ENCODE measurements at places on chromosomes 6 and 20. TPM values are rescaled to one million over a fixed set of nuclear protein-coding genes. Genes with fewer than 3 reads are reported as not detected.

DNA sequence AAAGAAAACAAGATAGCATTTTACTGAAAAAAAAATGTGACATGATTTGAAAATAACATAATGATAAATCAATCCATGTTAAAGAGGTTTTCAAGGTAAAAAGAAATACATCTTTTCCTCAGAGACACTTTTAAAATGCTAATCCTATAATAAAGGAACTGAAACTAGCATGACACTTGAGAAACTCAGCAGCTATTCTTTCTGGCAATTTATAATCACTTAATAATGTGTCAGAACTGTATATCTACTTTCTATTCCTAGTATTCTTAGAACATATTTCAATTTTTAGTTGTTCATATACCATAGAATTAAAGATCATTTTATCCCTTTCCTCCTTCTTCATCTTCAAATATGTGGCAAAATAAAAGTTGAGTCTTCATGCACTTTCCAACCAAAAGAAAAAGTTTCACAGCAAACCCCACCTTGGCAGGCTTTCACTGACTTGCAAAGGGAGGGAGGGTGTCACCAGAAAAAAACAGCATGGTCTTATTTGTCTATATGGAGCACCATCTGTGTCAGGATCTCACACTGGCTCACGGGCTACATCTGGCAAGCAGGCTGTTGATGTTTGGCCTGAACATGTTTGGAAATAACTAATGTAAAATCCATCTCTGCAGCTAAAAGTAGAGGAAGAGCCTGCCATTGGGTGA lies 48.5 kb downstream of the FHL5 start:
- no peaks in the 10 kb centered on the region for H3K27me3 ChIP-seq
- no peak overlapping the region for H3K27ac ChIP-seq
- no peaks in the 10 kb centered on the region for H3K4me1 ChIP-seq
- H3K4me3 ChIP-seq = no peak overlapping the region
- no peak for DNase-seq

DNA sequence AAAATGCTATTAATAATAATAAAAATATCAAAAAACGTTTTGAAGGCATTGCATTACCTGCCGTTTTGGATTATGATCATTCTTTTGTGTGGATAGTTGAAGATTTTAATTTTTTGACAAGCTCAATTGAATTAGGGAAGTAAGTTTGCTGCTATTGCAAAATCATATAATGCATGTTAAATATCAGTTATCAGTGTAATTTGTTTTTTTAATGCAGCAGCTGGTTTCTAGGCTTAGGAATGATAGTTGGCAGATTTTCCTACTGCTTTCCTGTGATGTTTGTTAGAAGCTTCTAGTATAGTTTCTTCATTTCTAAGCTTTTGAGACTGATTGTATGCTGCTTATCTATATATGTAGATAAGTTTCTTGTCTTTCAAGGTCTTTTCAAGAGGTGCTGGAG lies 99.0 kb downstream of the JARID2 start:
- no peaks in the 10 kb centered on the region for H3K36me3 ChIP-seq
- H3K4me1 ChIP-seq = peaks cover 7% of the 10 kb centered on the region
- no peak overlapping the region for H3K27ac ChIP-seq
- DNase-seq = no peak
- no peaks in the 10 kb centered on the region for H3K27me3 ChIP-seq

The TBX18 gene
- 12.2 TPM for total RNA-seq

The RIPK1 gene
- 23.4 TPM for total RNA-seq

The CST2 gene
- total RNA-seq = 1.7 TPM

DNA sequence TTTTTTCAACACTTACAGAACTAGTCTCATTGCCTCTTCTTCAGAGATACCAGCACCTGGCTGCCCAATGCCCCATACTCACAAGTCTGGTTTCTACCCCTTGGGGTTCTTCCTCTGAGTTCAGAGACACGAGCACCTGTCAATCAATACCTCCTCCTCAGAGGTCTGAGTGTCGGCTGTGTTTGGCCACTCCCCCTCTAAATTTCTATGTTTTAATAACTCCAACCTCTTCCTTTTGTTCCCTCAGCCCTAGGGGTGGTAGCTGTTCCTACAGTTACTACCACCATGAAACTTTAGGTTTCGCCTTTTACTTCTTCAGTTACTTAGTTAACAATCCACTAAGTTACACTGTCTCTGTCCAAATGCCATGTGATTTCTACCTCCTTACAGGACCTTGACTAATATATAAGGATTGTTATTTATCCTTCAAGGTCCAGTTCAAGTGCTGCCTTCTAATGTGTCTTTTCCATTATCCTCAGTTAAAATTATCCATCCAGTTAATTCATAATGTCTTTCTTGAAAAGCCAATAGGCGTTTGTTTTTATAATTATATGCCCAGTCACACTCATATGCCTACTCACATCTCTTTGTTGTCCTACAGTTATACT lies 14.6 kb upstream of the PHF20 start:
- H3K4me1 ChIP-seq = no peaks in the 10 kb centered on the region
- peak overlapping the region; percentile 1 for H3K27ac ChIP-seq
- H3K4me3 ChIP-seq = no peak overlapping the region
- DNase-seq = no peak
- H3K27me3 ChIP-seq = no peaks in the 10 kb centered on the region
- H3K36me3 ChIP-seq = no peaks in the 10 kb centered on the region

GRCh38 chr20:48721324-48722001 lies 106.3 kb downstream of the PREX1 start:
- H3K36me3 ChIP-seq = no peaks in the 10 kb centered on the region
- no peak for DNase-seq
- H3K4me3 ChIP-seq = no peak overlapping the region
- H3K27me3 ChIP-seq = no peaks in the 10 kb centered on the region
- H3K27ac ChIP-seq = no peak overlapping the region

The FAM209A gene
- 0.32 TPM for total RNA-seq

- no peaks in the 10 kb centered on the region for H3K36me3 ChIP-seq
- no peak for DNase-seq
- no peak overlapping the region for H3K27ac ChIP-seq
- no peaks in the 10 kb centered on the region for H3K27me3 ChIP-seq
Observed at GRCh38 chr20:62021793-62022385, 43.8 kb downstream of the TAF4 start.

- H3K36me3 ChIP-seq = no peaks in the 10 kb centered on the region
- no peaks in the 10 kb centered on the region for H3K4me1 ChIP-seq
- peak overlapping the region; percentile 75 for H3K4me3 ChIP-seq
- H3K27me3 ChIP-seq = no peaks in the 10 kb centered on the region
Observed at GRCh38 chr6:27019651-27020552, 227.6 kb upstream of the PRSS16 start.

The ASIP gene
- not detected for total RNA-seq

DNA sequence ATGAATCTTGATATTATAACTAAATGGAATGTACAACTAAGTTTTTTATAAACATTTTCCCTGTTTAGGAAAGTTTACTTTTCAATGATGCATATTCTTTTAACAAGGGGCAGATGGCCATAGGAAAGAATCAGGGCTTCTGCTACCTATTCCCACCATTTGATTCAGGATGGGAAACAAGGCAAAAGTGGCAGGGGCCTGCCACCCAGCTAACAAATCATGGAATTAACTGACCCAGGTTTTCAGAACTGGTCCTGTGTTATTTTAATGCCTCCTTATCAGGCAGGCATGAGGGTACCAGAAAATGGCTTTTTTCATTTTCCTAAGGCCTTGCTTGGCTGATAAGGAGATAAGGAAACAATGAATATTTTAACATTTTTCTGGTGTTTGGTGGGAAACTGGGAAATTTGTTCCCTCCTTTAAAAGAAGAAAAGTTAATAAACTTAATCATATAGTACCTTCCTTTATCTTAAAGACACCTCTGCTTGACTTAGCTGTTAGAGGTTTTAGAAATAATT lies 6.7 kb downstream of the POU3F2 start:
- peaks cover 55% of the 10 kb centered on the region for H3K27me3 ChIP-seq
- no peak overlapping the region for H3K27ac ChIP-seq
- H3K4me1 ChIP-seq = peaks cover 7% of the 10 kb centered on the region
- DNase-seq = no peak
- no peak overlapping the region for H3K4me3 ChIP-seq
- no peaks in the 10 kb centered on the region for H3K36me3 ChIP-seq

GRCh38 chr6:138509371-138509770 lies 10.1 kb upstream of the NHSL1 start:
- H3K4me3 ChIP-seq = no peak overlapping the region
- DNase-seq = no peak
- no peaks in the 10 kb centered on the region for H3K36me3 ChIP-seq
- no peaks in the 10 kb centered on the region for H3K27me3 ChIP-seq

The BHLHE23 gene
- total RNA-seq = not detected

GRCh38 chr6:150302520-150303176 lies 66.2 kb upstream of the IYD start:
- no peak for DNase-seq
- H3K36me3 ChIP-seq = no peaks in the 10 kb centered on the region
- peaks cover 11% of the 10 kb centered on the region for H3K4me1 ChIP-seq
- H3K27ac ChIP-seq = no peak overlapping the region

DNA sequence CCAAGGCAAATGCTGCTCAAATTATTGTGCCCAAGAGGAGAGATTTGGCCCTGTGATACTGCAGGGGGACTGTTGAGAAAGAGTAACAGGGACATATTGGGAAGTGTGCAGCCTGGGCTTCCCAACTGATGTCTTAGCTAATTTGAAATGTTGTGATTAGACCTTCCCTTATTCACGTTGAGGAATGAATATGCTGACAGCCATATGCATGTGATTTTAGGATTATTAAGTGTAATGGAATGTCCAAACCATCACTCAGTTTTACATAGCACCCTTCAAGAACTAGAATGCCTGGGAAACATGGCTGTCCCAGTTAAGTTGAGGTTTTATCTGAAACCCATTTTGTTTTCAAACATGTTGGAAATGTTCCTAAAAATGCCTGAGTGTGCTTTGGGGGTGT lies 81.4 kb downstream of the CARMIL1 start:
- DNase-seq = peak; percentile 89
- no peak overlapping the region for H3K27ac ChIP-seq
- peaks cover 16% of the 10 kb centered on the region for H3K4me1 ChIP-seq
- H3K4me3 ChIP-seq = no peak overlapping the region
- no peaks in the 10 kb centered on the region for H3K27me3 ChIP-seq

The PNPLA1 gene
- total RNA-seq = not detected

The ADGRB3 gene
- 0.87 TPM for total RNA-seq

DNA sequence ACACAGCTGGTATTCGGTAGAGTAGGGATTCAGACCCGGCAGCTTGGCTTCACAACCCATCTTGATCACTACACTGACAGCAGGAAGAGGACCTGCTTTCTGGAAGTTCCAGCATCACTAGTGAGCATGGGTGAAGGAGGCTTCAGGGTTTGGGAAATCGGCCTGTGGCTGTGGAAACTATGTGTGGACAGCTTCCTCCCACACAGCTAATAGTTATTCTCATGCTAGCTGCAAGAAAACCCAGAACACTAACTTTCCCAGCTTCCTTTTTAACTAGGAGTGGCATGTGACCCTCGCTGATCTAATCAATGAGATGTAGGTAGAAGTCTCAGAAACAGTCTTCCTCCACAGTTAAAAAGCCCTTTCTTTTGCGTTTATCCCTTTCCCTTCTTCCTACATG lies 36.3 kb upstream of the SIRPA start:
- DNase-seq = peak; percentile 53
- peaks cover 4% of the 10 kb centered on the region for H3K27me3 ChIP-seq
- H3K27ac ChIP-seq = no peak overlapping the region
- no peaks in the 10 kb centered on the region for H3K36me3 ChIP-seq

GRCh38 chr20:1627200-1627550 lies 7.4 kb upstream of the SIRPB1 start:
- H3K27me3 ChIP-seq = no peaks in the 10 kb centered on the region
- H3K36me3 ChIP-seq = no peaks in the 10 kb centered on the region
- H3K4me1 ChIP-seq = no peaks in the 10 kb centered on the region
- no peak for DNase-seq
- no peak overlapping the region for H3K4me3 ChIP-seq
- H3K27ac ChIP-seq = no peak overlapping the region

The TRIM31 gene
- total RNA-seq = not detected

DNA sequence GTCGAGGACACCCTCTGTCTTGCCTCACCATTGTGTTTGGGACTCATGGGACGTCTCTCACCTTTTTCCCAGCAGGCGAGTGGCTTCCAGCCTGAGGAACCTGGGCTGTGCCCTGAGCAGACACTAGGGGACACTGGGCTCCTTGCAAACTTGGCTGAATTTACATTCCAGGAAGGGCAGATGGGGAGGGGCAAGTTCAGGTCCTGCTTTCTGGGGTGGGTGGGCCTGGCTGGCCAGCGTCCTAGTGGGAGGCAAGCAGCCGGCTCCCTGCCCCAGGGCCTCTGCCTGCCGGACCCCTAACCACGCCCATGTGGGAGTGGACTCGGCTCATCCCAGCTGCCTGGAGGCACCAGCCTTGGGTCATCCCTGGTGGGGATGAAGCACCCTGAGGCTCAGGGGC lies 48.2 kb upstream of the MLN start:
- H3K36me3 ChIP-seq = no peaks in the 10 kb centered on the region
- no peaks in the 10 kb centered on the region for H3K4me1 ChIP-seq
- no peak for DNase-seq
- peaks cover 7% of the 10 kb centered on the region for H3K27me3 ChIP-seq

The PEX6 gene
- total RNA-seq = 27.1 TPM

The GNAS-AS1 gene
- 2.8 TPM for total RNA-seq

GRCh38 chr6:12596731-12597130 lies 119.8 kb upstream of the PHACTR1 start:
- no peaks in the 10 kb centered on the region for H3K4me1 ChIP-seq
- H3K27me3 ChIP-seq = no peaks in the 10 kb centered on the region
- H3K36me3 ChIP-seq = no peaks in the 10 kb centered on the region
- H3K27ac ChIP-seq = no peak overlapping the region

GRCh38 chr20:57787151-57787989 lies 77.6 kb upstream of the PMEPA1 start:
- no peak overlapping the region for H3K27ac ChIP-seq
- H3K27me3 ChIP-seq = peaks cover 13% of the 10 kb centered on the region
- DNase-seq = no peak

The TSPO2 gene
- not detected for total RNA-seq

- DNase-seq = no peak
- H3K27me3 ChIP-seq = peaks cover 2% of the 10 kb centered on the region
- H3K27ac ChIP-seq = no peak overlapping the region
Observed at GRCh38 chr20:1536893-1537730, 20.4 kb downstream of the SIRPD start.

The BANF2 gene
- total RNA-seq = not detected

GRCh38 chr20:31670371-31671228 lies 32.9 kb downstream of the COX4I2 start:
- H3K27ac ChIP-seq = no peak overlapping the region
- H3K27me3 ChIP-seq = no peaks in the 10 kb centered on the region
- peaks cover 9% of the 10 kb centered on the region for H3K4me1 ChIP-seq
- DNase-seq = no peak
- H3K36me3 ChIP-seq = peaks cover 17% of the 10 kb centered on the region

GRCh38 chr6:88166493-88167351 lies 575 bp upstream of the CNR1 start:
- H3K27ac ChIP-seq = no peak overlapping the region
- H3K27me3 ChIP-seq = peaks cover 47% of the 10 kb centered on the region
- H3K4me1 ChIP-seq = peaks cover 4% of the 10 kb centered on the region
- H3K36me3 ChIP-seq = no peaks in the 10 kb centered on the region
- H3K4me3 ChIP-seq = peak overlapping the region; percentile 59

The SOBP gene
- 4.7 TPM for total RNA-seq

GRCh38 chr6:88865275-88865674 lies 98.1 kb downstream of the RNGTT start:
- H3K4me1 ChIP-seq = peaks cover 19% of the 10 kb centered on the region
- DNase-seq = no peak
- no peaks in the 10 kb centered on the region for H3K27me3 ChIP-seq
- H3K36me3 ChIP-seq = no peaks in the 10 kb centered on the region
- no peak overlapping the region for H3K4me3 ChIP-seq

- no peak overlapping the region for H3K4me3 ChIP-seq
- no peak overlapping the region for H3K27ac ChIP-seq
- peaks cover 25% of the 10 kb centered on the region for H3K36me3 ChIP-seq
- H3K27me3 ChIP-seq = no peaks in the 10 kb centered on the region
- no peak for DNase-seq
- H3K4me1 ChIP-seq = no peaks in the 10 kb centered on the region
Observed at GRCh38 chr6:142172758-142173157, 25.7 kb downstream of the VTA1 start.

Data from astrocyte (in vitro differentiated cells and primary cell).